ENCODE measurements at places on chromosomes 6 and 20.

DNA sequence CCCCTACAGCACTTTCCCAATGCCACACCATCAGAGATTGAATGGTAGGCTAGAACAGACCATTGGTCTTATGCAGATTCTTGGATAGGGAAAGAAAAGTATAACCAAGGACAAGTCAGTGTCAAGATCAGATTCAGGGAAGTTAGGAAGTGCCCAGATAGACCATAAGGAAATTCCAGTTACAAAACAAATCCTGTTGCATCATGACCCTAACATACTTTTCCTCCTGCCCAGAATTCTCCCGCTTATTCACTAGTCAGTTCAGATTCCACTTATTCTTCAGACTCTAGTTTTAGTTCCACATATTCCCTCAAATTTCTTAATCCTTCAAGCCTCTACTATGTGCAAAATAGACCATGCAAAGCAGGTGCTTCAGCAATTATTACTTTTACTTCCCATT is 20.7 kb downstream of the METTL24 start:
- no peak for DNase-seq

DNA sequence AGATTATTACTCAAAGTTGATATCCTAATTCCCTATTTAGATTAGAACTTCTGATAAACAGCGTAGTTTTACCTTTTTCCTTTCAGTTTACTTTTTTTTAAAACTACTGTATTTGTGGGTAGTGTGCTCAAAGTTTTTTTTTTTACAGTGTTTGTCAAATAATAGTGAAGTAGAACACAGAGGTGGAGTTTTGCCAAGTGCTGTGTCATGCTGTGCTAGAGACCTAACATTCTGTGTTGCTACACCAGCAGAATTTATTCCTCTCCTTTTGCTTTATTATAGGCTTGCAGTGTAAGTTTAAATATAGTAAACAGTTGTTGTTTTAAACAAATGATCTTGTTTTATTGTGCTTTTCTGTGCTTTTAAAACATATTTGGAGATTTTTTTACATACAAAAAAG is 125.4 kb downstream of the HIVEP1 start:
- peak; percentile 48 for DNase-seq

GRCh38 chr6:24910331-24910960 is 25.3 kb downstream of the RIPOR2 start:
- no peak for DNase-seq

DNA sequence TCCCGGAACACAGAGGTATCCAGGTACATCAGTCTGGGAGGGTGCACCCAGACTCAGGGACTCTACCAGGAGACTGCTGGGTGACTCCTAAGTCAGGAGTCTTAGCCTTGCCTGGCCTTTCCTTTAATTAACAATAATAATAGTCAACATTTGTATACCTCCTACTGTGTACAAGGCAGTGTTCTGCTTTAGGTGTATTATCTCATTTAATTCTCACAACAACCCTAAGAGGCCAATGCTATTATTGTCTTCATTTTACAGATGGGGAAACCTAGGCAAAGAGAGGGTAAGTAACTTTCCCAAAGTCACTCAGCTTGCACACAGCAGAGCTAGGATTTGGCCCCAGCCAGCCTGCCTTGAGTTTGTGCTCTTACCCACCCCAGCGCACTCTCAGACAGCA is 39.6 kb downstream of the MRPL14 start:
- DNase-seq, result no peak

- DNase-seq, result no peak
These were observed 169.9 kb upstream of the HDDC2 start for GRCh38 chr6:125471667-125472066.

GRCh38 chr6:112695001-112695400 is 347.9 kb downstream of the RFPL4B start:
- no peak for DNase-seq
